Retinal pigment epithelial cell (primary cell): ENCODE measurements at places on chromosomes 3 and 15.

DNA sequence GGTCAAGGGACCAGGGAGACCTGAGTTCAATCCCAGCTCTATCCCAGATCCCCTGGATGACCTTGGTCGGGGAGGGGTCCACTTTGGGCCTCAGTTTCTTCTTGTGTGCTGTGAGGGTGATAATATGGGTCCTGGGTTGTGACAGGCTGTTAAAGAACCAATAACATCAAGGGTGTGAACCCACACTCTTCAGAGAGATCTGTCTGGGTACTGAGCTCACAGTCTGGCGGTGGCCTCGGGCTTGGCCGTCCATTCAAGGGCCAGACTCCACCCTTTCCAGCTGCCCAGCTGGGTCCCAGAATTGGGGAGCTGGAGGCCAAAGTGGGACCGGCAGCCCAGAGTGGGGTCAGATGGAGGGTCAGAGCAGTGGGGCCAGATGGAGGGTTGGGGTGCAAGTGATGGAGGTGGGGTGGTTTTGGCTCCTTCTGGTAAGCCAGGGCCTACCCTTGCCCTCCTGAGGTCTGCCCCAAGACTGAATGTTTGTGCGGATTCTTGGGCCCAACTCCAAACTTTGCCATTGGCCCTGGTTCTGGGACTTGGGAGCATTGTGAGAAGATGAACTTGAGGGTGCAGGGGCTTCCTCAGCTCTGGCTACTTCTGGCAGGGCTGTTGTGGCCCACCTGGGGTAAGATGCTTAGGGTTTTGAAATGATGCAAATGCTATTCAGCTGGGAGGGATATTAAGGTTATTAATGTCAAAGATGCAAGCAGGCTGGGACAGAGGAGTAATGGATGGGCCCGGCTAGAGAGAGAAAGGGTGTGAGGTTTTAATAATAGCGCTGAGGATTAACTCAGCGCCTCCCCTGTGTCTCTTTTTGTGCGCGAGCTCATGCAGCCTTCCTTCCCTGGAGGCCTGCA is 1.5 kb downstream of the CORO2B start:
- DNase-seq = no peak

- DNase-seq = no peak
Observed at GRCh38 chr3:111882194-111882593, 23.1 kb downstream of the PHLDB2 start.

DNA sequence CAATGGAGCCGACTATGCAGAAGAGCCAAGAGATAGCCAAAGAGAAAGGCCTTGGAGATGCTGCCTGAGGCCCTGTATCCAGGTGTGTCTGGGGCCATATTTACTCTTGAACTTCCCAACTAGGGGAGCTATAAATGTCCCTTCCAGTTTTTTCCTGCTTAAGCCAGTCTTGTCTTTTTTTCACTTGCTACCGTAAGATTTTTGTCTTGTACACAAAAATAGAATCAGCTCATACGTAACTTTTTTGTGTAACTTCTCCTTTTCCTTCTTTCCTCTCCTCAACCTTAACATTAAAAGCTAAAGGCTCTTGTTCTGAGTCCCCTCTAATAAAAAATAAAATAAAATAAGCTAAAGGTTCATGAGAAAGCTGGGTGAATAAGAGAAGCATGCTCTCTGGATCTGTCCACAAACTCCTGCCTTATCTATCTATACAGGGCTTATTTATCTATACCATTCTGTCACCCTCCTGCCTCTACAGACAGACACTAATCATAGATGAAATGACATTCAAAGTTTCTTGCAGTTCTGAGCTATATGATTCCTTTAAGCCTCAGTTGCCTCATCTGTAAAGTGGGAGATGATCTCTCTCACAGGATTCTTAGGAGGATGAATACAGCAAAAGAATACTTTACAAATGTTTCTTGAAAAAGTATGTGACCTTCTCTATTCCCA is 4.6 kb downstream of the SUMF1 start:
- no peak for DNase-seq

DNA sequence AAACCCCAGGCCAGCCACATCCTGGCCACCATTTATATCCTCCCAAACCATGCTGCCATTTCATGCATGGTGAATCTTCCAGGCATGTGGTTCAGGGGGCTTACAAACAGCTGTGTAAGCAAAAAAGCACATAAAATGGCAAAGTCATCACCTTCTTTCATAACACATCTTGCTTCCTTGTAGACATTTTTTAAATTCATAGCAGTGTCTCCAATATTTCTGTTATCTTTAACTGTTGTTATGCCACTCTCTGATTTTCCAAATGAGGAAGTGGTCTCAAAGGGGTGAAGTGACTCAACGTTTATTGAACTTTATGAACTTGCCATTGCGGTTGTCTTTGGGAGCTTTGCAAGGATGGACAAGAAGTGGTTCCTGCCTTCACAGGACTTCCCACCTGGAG is 264.4 kb downstream of the MEX3B start:
- DNase-seq = no peak

GRCh38 chr3:110474397-110474796 is 597.2 kb upstream of the NECTIN3 start:
- DNase-seq = no peak

GRCh38 chr3:24505691-24506550 is 11.3 kb upstream of the THRB start:
- no peak for DNase-seq

GRCh38 chr3:112293368-112294321 is at the start of gene SLC9C1:
Gene SLC9C1, minus strand, starts transcription at chr3:112294216. Its CDS starts 7,425 bp downstream, at chr3:112286791.
- DNase-seq = no peak

GRCh38 chr15:82849556-82850512 is 40.4 kb downstream of the WHAMM start:
- peak; percentile 56 for DNase-seq

DNA sequence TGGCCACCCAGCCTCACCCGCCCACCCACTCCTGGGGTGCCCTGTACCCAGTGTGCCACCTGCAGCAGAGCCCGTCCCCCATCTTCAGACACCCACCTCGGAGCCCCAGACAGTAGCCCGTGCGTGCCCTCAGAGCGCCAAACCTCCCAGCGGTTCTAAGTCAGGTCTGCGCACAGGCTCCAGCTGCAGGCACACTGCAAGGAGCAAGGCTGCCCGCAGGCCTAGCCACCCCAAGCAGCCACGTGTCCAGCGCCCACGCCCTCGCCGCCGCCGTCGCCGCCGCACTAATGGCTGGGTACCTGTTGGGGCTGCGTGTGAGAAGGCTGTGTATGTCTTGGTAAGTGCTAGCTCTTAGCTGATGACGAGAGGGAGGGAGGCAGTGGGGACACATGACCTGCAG is 8.8 kb upstream of the CHST14 start:
- DNase-seq = no peak

GRCh38 chr3:166199491-166199890 is 362.3 kb upstream of the BCHE start:
- no peak for DNase-seq

DNA sequence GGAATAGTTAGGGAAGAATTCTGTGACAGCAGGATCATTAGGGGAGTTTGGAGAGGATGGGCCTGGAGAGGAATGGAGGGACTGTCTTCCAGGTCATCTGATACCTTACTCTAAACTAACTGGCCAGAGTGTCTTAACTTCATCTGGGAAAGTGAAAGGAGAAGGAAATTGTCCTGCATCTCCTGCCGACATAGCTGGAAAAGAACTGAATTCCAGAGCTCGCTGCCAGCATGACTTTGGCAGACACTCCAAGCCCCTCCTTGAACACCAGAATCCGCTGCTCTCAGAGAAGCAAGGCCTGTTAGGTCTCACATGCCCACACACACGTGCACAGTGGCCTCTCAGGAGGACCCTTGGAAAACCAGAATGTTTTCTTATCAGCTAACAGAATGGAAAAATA is 10.5 kb downstream of the ABI3BP start:
- DNase-seq = no peak

DNA sequence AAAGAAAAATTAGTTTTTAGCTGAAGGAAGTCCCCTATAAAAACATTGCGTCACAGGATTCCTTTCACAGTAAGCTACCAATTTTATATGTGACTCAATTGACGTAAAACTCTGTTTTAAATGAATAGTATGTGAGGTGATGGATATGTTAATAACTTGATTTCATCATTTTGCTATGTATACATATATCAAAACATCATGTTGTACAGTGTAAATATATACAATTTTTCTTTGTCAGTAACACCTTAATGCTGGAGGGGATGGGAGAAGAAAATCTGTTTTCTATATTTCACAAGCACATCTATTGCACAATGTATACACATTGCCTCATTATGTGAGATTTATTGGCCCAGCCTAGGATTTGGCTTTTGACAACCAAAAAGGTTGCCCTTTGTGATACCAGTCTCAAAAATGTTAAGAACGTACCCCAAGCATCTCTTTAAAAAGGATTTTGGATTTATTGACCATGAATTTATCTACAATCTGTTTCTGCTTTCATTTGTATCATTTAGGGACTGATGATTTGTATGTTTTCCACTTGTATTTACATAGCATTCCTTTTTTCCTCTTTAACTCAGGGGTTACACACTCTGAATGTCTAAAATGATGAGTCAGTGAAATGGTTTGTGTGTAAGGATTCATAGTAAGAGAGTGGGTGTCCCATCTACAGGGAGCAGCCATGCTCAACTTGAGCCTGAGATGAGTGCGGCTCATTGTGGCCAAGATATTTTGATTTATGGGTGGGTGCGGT is 62.6 kb downstream of the CRTC3 start:
- no peak for DNase-seq

DNA sequence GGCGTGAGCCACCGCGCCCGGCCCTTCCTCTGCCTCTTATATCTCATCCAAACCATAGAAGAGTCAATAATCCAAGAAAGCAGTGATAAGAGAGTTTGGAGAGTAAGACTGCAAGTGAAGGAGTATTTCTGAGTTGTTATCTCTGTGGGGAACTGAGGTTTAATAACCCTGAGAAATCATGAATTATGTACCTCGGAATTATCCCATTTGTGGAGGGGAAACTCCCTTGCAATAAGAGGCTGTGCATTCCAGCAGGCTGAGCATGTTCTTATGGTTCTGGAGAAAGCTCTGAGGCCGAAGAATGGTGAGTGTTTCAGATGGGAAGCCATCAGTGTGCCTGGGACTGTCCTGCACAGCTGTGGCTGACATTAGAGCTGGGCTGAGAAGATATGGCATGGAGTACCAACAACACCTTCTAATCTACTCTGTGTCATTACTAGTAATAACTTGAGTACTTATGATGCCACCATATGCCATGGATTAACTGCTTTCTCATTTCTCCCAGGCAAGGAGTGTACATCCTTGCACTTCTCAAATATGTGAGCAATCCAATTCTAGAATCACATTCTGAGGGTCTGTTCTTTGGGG is 31.4 kb upstream of the NOX5 start:
- DNase-seq = no peak

GRCh38 chr15:90540768-90541167 is 11.0 kb downstream of the CRTC3 start:
- no peak for DNase-seq

- DNase-seq = no peak
Observed at GRCh38 chr3:38454178-38454883, 641 bp downstream of the ACVR2B start.

GRCh38 chr15:46732060-46732459 is 985.2 kb upstream of the SEMA6D start:
- no peak for DNase-seq

- DNase-seq = no peak
Observed at GRCh38 chr3:9846231-9846630, 2.4 kb upstream of the RPUSD3 start.

DNA sequence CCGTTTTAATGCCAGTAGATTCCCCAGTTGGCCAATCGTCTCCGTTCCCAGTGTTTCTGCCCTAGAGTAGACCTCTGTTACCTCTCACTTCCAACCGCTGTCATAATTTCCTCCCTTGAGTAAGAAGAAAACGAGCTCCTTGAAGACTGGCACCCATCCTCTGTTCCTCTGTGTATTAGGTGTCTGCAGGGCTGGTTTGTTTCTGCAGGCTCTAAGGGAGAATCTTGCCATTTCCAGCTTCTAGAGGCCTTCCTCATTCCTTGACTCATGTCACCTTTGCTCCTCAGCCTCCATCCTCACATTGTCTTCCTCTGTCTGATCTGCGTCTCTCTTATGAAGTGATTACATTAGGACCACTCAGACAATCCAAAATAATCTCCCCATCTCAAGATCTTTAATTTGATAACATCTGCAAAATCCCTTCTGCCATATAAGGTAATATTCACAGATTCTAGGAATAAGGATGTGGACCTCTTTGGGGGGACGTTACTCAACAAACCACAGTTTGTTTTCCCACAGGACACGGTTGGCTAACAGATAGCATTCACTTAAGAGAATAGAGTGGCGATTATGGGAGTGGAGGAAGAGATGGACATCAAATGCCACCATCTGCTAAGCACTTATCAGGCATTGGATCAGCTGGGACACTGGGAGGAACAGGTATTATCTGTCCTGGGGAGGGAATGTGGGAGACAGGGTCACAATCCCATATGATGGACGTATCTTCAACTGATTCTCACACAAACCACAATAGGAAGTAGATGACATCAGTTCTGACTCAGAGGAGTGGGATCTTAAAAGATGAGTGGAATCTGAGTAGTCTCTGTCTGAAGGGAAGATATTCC is 17.1 kb downstream of the ARHGAP31 start:
- DNase-seq = no peak

- no peak for DNase-seq
Observed at GRCh38 chr3:177510693-177511216, 313.5 kb upstream of the TBL1XR1 start.

DNA sequence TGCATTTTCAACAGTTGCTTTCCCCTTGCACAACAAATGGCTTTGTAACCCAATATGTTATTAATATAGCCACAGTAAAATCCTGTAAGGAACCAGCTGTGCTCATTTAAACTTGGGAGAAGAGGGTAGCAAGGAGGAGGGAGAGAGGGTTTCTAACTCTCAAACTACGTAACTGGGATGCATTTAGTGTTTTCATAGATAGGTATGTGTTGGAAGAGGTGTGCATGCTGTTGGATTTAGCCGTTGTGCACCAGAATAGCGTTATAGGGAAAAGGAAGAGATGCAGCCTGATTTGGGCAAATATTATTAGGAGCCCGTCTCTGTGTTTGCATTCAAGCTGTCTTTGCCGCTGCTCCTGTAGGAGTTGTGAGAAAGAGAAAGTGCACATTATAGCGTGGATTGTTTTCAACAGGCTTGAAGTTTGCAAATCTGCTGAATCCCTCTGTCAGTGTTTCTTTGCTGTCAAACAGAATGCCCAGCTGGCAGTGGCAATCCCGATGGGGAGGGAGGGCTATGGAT is 39.4 kb downstream of the ARPP21 start:
- no peak for DNase-seq

DNA sequence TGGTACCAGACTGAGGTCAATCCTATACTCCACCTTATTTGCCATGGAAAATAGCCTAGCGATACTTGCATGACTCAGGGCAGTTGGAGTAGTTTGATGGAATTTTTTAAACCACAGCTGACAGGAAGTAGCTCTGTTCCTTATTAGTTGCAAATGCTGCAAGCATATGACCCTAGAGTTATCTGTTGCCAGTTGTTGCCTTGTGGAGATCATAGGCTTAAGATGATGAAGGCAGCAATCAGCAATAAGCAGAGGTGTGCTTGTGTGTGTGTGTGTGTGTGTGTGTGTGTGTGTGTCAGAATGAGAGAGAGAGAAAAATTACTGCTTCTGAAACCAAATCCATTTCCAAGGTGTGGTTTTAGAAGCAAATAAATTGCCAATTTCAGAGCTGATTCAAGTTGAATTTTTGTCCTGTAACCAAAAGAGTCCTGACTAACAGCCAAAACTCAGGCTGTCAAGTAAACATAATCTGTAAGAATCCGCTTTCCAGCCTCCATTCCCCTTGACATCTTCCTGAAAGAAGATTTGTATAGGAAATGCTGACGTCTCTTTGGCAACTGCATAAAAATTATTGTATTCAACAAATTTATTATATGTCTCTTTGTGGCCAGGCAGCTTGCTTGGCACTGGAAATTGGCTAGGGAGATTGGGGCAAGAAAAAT is 141.2 kb downstream of the SERPINI1 start:
- DNase-seq = peak; percentile 92

- DNase-seq = no peak
Observed at GRCh38 chr15:70348581-70349344, 251.0 kb upstream of the TLE3 start.

GRCh38 chr3:156681002-156681401 is 6.6 kb downstream of the TIPARP start:
- peak; percentile 92 for DNase-seq
